ENCODE measurements at places on chromosomes 5 and 9. TPM values are rescaled to one million over a fixed set of nuclear protein-coding genes. Genes with fewer than 3 reads are reported as not detected.

- H3K27ac ChIP-seq: no peak overlapping the region
- H3K27me3 ChIP-seq: no peaks in the 10 kb centered on the region
- no peak for DNase-seq
- no peak overlapping the region for H3K4me3 ChIP-seq
- no peaks in the 10 kb centered on the region for H3K36me3 ChIP-seq
- no peaks in the 10 kb centered on the region for H3K4me1 ChIP-seq
Observed at GRCh38 chr5:168443533-168443932, 42.7 kb upstream of the RARS1 start.

The FOXE1 gene
- total RNA-seq: 0.21 TPM

DNA sequence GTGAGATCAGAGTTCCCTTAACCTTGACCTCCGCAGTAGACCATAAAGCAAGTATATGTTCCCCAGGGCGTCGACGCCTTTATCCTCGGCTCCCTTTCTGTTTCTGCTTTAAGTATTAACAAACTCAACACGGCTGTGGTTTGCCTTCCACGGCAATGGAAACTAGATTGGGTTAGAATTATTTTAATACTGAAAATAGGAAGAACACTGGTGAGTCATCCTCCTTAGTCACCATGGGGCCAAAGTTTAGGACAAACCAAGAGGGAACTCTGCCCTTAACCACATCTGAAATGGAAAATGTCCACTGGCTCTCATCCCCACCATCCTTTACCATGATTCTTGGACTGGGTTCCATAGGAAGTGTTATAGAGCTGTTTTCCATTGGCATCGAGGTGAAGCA is 386.1 kb downstream of the ACTL7B start:
- peaks cover 43% of the 10 kb centered on the region for H3K4me1 ChIP-seq
- H3K36me3 ChIP-seq: no peaks in the 10 kb centered on the region
- no peak overlapping the region for H3K4me3 ChIP-seq

The ZFP2 gene
- 1.1 TPM for total RNA-seq

DNA sequence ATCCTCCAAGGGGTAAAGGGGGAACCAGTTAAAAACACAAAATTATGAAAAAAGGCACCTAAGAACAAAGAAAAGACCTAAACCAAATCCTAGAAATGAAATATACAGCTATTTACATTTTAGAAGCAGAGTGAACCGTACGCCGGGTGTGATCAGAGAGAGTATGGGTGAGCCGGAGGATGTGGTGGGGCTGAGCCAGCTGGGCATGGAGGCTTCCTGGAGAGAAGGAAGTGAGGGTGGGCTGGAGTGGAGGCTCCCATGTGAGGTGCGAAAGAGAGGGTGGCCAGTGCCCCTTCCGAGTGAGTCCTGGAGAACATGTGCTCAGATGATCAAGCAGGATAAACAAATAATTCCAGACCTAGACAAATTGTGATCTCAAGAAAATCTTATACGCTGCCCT is 111.6 kb downstream of the CACNA1B start:
- H3K27ac ChIP-seq: no peak overlapping the region
- H3K4me3 ChIP-seq: no peak overlapping the region
- no peaks in the 10 kb centered on the region for H3K36me3 ChIP-seq
- DNase-seq: no peak
- H3K4me1 ChIP-seq: no peaks in the 10 kb centered on the region

- DNase-seq: no peak
- no peaks in the 10 kb centered on the region for H3K36me3 ChIP-seq
- no peak overlapping the region for H3K4me3 ChIP-seq
- H3K27me3 ChIP-seq: no peaks in the 10 kb centered on the region
- no peaks in the 10 kb centered on the region for H3K4me1 ChIP-seq
Observed at GRCh38 chr5:172147857-172148256, 40.2 kb downstream of the STK10 start.

The KCTD16 gene
- 0.27 TPM for total RNA-seq

DNA sequence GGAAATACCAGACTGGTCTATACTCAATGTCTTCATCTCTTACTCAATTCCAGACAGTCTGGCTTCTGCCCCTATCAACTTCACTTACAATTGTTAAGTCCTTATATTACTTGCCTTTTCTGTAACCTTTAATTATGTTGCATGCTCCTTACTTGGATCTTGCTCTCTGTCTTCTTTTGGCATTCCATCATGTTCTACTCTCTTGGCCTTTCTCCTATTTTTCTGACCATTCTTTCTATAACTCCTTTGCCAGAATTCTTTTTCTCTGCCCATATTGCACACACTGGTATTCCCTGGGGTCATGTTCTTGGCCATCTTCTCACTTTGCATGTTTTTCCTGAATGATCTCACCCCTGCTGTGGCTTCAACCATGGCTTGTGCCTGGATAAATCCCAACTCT is 209.8 kb upstream of the ZNF462 start:
- H3K4me1 ChIP-seq: no peaks in the 10 kb centered on the region
- no peak for DNase-seq
- H3K27ac ChIP-seq: no peak overlapping the region
- H3K36me3 ChIP-seq: no peaks in the 10 kb centered on the region

GRCh38 chr5:125440905-125441304 is 694.5 kb upstream of the ZNF608 start:
- no peak overlapping the region for H3K4me3 ChIP-seq
- no peak overlapping the region for H3K27ac ChIP-seq
- no peaks in the 10 kb centered on the region for H3K36me3 ChIP-seq
- DNase-seq: no peak
- H3K4me1 ChIP-seq: no peaks in the 10 kb centered on the region

The GZMA gene
- total RNA-seq: 1.1 TPM

DNA sequence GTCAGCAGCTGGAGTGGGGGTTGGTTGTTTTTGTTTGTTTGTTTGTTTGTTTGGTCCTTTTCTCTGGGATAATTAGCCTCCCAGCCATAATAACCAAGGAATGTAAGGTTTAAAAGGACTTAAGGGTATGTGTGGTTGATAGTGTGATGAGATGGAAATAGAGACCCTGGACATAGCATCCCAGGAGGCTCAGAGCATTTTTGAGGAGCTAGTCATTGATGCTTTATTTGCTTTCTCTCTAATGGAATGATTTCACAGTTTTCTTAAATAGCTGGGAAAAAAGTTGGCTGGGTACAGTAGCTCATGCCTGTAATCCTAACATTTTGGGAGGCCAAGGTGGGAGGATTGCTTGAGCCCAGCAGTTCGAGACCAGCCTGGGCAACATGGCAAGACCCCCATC is 45.1 kb downstream of the TTC1 start:
- no peaks in the 10 kb centered on the region for H3K4me1 ChIP-seq
- H3K27ac ChIP-seq: no peak overlapping the region
- no peak for DNase-seq
- H3K4me3 ChIP-seq: no peak overlapping the region

The EEIG1 gene
- 20.4 TPM for total RNA-seq

DNA sequence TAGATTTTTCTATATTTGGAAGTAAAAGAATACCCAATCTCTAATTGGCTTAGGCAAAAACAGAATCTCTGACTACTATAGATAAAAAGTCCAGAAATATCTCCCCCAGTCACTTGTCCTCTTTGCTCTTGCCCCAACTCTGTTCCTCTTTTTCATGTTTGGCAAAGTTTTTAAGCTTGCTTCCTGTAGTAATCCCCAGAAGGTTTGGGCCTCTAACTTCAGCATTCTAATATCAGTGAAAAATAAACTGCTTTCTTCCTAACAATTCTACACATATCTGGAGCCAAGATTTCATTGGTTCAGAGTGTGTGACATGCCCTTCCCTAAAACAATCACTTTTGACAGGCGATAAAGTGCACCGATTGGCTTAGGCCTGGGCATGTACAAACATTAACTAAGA is 1680.3 kb downstream of the MAT2B start:
- no peaks in the 10 kb centered on the region for H3K4me1 ChIP-seq
- H3K36me3 ChIP-seq: no peaks in the 10 kb centered on the region

The NSA2 gene
- total RNA-seq: 76.1 TPM

The FAM78A gene
- 5.0 TPM for total RNA-seq

DNA sequence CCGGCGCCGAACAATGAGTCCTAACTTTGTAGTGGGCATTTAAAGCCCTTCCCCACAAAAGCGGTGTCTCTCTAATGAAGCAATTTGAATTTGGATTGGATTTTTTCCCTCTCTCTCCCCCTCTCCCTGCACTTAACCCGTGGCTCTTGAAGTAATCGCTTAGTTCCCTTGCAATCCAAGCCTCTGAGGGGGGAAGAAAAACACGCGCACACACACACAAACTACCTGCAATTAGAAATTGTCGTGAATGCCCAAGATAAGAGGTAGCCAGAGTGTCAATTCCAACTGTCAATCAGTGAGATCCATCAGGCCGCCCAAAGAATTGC is 1.2 kb downstream of the LHX6 start:
- DNase-seq: no peak
- H3K36me3 ChIP-seq: no peaks in the 10 kb centered on the region
- peaks cover 37% of the 10 kb centered on the region for H3K27me3 ChIP-seq
- peak overlapping the region; percentile 45 for H3K4me3 ChIP-seq
- H3K4me1 ChIP-seq: peaks cover 34% of the 10 kb centered on the region

GRCh38 chr9:7071916-7072315 is 314.1 kb downstream of the KDM4C start:
- H3K27ac ChIP-seq: no peak overlapping the region
- no peaks in the 10 kb centered on the region for H3K4me1 ChIP-seq
- H3K27me3 ChIP-seq: no peaks in the 10 kb centered on the region
- H3K36me3 ChIP-seq: peaks cover 6% of the 10 kb centered on the region
- H3K4me3 ChIP-seq: no peak overlapping the region
- no peak for DNase-seq

The SPATA31D4 gene
- total RNA-seq: not detected

The GMCL2 gene
- total RNA-seq: not detected

DNA sequence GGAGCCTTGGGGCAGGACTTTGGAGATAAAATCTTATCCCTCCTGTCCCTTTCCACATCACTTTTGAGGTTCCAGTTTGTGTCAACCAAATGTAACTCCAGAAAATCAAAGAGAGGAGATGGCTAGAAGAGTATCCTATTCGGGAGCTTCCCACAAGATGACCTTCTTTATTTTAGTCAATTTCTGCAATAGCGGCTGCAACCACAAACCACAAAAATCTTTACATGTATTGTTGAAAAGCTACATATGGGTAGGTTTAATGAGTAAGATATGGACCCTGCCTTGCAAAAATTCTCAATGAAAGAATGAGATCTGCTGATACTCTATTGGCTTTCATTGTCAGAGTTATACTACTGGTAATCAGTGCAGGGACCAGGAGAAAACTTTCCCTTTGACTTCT is 92.2 kb upstream of the MAMDC2 start:
- no peak overlapping the region for H3K4me3 ChIP-seq
- no peaks in the 10 kb centered on the region for H3K4me1 ChIP-seq
- H3K36me3 ChIP-seq: no peaks in the 10 kb centered on the region
- DNase-seq: no peak
- no peaks in the 10 kb centered on the region for H3K27me3 ChIP-seq
- H3K27ac ChIP-seq: no peak overlapping the region

DNA sequence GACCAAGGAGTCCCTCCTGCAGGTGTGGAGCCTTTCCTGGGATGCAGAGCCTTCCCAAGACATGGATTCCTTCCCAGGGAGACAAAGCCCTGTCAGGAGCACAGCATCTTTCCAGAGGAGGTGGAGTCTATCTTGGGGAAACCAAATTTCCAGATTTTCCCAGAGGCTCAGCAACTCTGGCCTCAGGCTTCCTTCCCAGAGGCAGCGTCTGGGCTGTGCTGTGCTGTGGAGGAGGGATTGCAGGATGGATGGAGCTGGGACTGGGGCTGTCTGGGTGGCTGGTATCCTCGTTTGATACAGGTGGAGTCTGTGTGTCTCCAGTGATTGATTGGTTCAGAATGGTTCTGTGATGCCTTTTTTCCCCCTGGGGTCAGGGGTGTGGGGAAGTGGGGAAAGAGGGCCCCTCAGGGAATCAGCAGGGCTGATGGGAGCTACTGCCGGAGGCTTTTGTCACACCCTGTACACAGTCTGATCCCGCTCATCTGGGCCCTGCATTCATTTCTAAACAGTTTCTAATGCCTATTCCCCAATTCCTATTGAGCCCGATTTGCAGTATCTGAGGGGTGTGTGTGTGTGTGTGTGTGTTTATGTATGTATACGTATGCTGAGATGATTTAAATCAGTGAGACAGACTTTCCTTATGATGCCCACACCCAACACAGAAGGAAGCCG is 16.0 kb downstream of the OR13J1 start:
- peaks cover 4% of the 10 kb centered on the region for H3K36me3 ChIP-seq
- H3K4me3 ChIP-seq: no peak overlapping the region
- no peaks in the 10 kb centered on the region for H3K4me1 ChIP-seq
- no peak for DNase-seq

The RMRP gene
- total RNA-seq: 1,550 TPM

The PRDM9 gene
- not detected for total RNA-seq

- no peaks in the 10 kb centered on the region for H3K4me1 ChIP-seq
- H3K36me3 ChIP-seq: no peaks in the 10 kb centered on the region
- H3K4me3 ChIP-seq: no peak overlapping the region
- H3K27ac ChIP-seq: no peak overlapping the region
Observed at GRCh38 chr9:79387101-79387835, 184.5 kb upstream of the TLE4 start.

- no peaks in the 10 kb centered on the region for H3K27me3 ChIP-seq
- H3K27ac ChIP-seq: no peak overlapping the region
- H3K4me3 ChIP-seq: no peak overlapping the region
Observed at GRCh38 chr5:89283728-89284493, 400.9 kb upstream of the MEF2C start.

- no peaks in the 10 kb centered on the region for H3K36me3 ChIP-seq
- no peaks in the 10 kb centered on the region for H3K27me3 ChIP-seq
- peak overlapping the region; percentile 96 for H3K27ac ChIP-seq
- H3K4me3 ChIP-seq: peak overlapping the region; percentile 83
- peaks cover 7% of the 10 kb centered on the region for H3K4me1 ChIP-seq
- no peak for DNase-seq
Observed at GRCh38 chr5:142356349-142356715, 31.5 kb upstream of the SPRY4 start.

Data from thoracic aorta (tissue), 2 donors.